ENCODE measurements at places on chromosomes 11 and 22. TPM values are rescaled to one million over a fixed set of nuclear protein-coding genes. Genes with fewer than 3 reads are reported as not detected.

GRCh38 chr11:93432247-93432646 lies 101.7 kb downstream of the DEUP1 start:
- DNase-seq, result no peak

DNA sequence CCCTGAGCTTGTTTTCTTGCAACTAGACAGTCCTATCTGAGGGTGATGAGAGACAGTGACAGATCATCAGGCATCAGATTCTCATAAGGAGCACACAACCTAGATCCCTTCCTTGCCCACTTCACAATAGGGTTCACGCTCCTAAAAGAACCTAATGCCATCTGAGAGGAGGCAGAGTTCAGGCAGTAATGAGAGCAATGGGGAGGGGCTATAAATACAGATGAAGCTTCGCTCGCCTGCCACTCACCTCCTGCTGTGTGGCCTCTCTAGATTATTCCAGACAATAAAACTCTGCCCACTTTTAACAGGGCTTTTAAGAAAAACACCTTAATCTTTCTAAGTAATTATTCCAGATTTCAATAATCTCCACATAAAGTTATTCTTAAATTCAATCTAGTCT lies 43.9 kb upstream of the PAK1 start:
- no peak for DNase-seq

SMIM35 gene
- total RNA-seq, result not detected

PAMR1 gene
- 4.3 TPM for total RNA-seq

DNA sequence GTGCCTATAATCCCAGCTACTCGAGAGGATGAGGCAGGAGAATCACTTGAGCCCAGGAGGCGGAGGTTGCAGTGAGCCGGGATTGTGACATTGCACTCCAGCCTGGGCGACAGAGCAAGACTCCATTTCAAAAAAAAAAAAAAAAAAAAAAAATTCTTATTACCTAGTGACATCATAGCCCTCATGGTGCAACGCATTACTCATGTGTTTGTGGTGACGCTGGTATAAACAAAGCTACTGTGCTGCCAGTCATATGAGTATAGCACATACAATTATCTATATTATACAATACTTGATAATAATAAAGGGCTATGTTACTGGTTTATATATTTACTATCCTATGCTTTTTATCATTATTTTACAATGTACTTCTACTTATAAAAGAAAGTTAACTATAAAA lies 41.2 kb downstream of the OR2AT4 start:
- no peak for DNase-seq

ROBO4 gene
- 18.8 TPM for total RNA-seq
